Activated CD8-positive, alpha-beta T cell treated with anti-CD3 and anti-CD28 coated beads for 36 hours (primary cell): ENCODE measurements at places on chromosomes 13 and 19.

- no peaks in the 10 kb centered on the region for H3K36me3 ChIP-seq
- no peak overlapping the region for H3K4me3 ChIP-seq
- DNase-seq = no peak
- H3K27me3 ChIP-seq = peaks cover 4% of the 10 kb centered on the region
Observed at GRCh38 chr13:109698779-109699178, 87.6 kb downstream of the IRS2 start.

- no peak for DNase-seq
- no peak overlapping the region for H3K27ac ChIP-seq
- H3K36me3 ChIP-seq = no peaks in the 10 kb centered on the region
- H3K4me3 ChIP-seq = no peak overlapping the region
Observed at GRCh38 chr13:77386880-77387606, 60.1 kb upstream of the MYCBP2 start.

DNA sequence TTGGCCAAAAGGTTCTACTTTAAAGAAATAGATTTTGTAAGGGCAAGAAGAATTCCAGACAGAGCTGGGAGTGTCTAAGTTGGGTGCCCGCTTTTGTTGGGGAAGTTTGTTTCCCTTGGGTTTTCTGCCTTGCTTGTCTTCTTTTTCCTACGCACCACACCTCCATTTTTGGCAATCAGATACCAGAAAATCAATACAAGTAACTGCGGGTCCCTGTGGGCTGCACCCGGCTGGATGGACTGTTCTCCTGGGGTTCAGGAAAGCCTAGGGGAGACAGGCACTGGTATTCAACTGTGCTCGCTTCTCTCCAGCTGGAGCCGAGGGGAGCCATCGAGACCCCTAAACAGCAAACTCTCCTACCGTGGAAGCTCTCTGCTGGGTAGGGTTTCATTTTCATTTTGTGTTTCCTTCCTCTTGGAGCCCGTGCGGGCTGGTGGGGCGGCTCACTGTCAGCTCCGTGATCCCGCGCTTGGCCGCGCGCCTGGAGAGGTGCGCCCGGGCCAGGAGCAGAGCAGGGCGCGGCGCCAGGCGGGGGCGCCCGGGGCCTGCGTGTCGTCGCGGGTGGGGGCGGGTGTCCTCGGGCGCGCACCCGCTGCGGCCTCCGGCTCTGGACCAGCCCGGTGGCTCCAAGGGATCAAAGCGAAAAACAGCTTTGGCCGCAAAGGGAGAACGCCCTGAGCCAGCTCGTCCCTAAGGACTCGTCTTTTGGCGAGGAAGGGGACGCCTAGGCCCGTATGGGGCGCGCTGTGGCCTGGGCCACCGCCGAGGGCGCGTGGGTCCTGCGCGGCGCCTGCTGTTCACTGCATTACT is 347.2 kb downstream of the ZNF536 start:
- peak; percentile 20 for DNase-seq
- H3K4me1 ChIP-seq = no peaks in the 10 kb centered on the region
- peak overlapping the region; percentile 57 for H3K4me3 ChIP-seq
- H3K27ac ChIP-seq = no peak overlapping the region

DNA sequence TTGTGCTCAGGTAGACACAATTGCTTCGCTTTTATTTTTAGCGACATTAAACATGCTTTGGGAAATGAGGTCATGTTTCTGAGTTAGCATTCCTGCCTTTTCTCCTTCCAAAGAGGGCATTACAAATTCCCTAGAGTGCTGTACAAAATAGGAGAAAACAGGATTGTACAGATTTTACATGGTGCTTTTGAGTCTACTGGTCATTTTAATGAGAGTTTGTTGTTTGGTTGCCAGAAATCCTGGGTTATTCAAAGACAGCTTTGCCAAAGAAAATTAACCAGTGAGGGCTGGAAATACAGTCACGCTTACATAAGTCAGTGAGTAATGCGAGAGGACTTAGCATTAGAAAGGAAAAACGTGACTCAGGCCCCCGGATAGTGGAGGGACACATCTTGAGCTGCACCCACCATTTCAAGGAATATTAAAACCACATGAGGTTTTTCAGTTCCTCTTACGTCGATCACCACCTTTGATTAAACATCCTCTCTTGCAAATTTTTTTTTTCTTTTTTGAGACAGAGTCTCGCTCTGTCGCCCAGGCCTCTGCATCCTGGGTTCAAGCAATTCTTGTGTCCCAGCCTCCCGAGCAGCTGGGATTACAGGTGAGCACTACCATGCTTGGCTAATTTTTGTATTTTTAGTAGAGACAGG is 55.4 kb downstream of the SACS start:
- H3K27me3 ChIP-seq = peaks cover 2% of the 10 kb centered on the region
- peak overlapping the region; percentile 63 for H3K27ac ChIP-seq
- H3K4me3 ChIP-seq = no peak overlapping the region
- peaks cover 51% of the 10 kb centered on the region for H3K4me1 ChIP-seq

- no peaks in the 10 kb centered on the region for H3K4me1 ChIP-seq
- H3K36me3 ChIP-seq = no peaks in the 10 kb centered on the region
- no peak overlapping the region for H3K27ac ChIP-seq
- no peak overlapping the region for H3K4me3 ChIP-seq
Observed at GRCh38 chr13:101942535-101943157, 459.2 kb downstream of the FGF14 start.

DNA sequence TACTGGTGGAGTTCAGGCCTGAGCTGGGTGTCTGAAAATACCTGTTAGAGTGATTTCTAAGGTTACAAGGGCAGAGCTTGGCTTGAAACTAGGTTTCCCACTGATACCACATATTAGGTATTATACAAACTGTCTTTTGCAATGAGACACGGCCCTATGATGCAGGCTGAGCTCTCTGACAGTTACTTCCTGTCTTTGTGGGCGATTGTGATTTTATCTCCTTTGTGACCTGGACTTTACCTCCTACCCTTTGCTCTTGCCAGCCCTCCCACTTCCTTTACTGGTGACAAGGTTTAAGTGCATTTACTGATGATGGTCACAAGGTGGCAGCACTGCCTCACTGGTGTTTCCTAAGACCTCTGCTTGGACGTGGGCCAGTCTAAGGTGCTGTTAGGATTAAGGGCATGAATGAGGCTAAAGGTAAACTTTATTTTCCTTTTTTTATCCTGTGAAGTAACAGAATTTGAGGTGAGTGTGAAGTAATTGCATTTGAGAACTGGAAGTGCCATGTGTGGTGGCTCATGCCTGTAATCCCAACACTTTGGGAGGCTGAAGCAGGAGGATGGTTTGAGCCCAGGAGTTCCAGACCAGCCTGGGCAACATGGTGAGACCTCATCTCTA is 7.7 kb upstream of the CXCL17 start:
- peaks cover 9% of the 10 kb centered on the region for H3K4me1 ChIP-seq
- no peak overlapping the region for H3K27ac ChIP-seq
- peak; percentile 91 for DNase-seq
- no peaks in the 10 kb centered on the region for H3K36me3 ChIP-seq
- no peak overlapping the region for H3K4me3 ChIP-seq

GRCh38 chr13:97300871-97301270 is 78.7 kb downstream of the MBNL2 start:
- peaks cover 3% of the 10 kb centered on the region for H3K36me3 ChIP-seq
- H3K27ac ChIP-seq = no peak overlapping the region
- H3K4me3 ChIP-seq = no peak overlapping the region
- H3K27me3 ChIP-seq = no peaks in the 10 kb centered on the region
- no peak for DNase-seq

DNA sequence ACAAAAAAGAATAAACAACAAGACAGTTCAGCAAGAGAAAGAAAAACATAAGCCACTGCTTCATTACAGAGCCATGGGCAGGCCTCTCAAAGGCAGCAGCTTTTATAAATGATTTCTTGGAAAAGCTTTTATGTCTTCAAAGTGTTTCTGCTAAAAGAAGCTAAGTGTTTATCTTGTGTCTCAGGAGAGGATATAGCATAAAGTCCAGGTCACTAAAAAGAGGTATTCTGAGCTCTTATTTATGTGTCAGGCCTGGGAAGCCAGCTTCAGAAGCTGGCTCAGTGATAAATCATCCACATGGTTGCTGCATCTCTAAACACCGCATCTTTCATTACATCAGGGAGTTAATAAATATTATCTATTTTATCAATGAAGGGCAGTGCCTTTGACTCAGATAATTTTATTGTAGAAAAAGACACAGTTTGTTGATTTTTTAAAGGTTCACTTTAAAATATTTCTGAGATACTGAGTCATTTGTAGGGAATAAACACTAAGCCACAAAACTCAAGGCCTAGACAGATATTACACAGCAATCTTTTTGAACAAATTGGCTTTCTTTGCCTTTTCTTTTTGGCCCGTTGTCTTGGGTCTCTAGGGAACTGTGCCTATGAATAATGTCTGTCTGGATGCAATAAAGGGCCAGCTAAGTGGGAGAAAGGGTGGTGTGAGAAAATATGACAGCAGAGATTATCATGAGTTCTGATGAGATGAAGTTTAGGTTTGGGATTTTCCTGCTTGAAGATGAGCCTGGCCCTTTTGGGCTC is 1086.6 kb downstream of the UQCRFS1 start:
- no peak for DNase-seq
- no peaks in the 10 kb centered on the region for H3K4me1 ChIP-seq
- no peak overlapping the region for H3K27ac ChIP-seq
- H3K36me3 ChIP-seq = no peaks in the 10 kb centered on the region
- no peak overlapping the region for H3K4me3 ChIP-seq

- H3K36me3 ChIP-seq = no peaks in the 10 kb centered on the region
- DNase-seq = no peak
- H3K27ac ChIP-seq = no peak overlapping the region
- no peaks in the 10 kb centered on the region for H3K4me1 ChIP-seq
- H3K4me3 ChIP-seq = no peak overlapping the region
Observed at GRCh38 chr19:18762125-18763023, 28.7 kb downstream of the COMP start.

- no peaks in the 10 kb centered on the region for H3K27me3 ChIP-seq
- H3K4me3 ChIP-seq = no peak overlapping the region
- no peak overlapping the region for H3K27ac ChIP-seq
Observed at GRCh38 chr13:63938851-63939250, 2523.2 kb upstream of the PCDH20 start.

GRCh38 chr13:91526543-91527033 is 128.2 kb downstream of the GPC5 start:
- no peaks in the 10 kb centered on the region for H3K4me1 ChIP-seq
- DNase-seq = no peak
- no peaks in the 10 kb centered on the region for H3K27me3 ChIP-seq
- H3K4me3 ChIP-seq = no peak overlapping the region

GRCh38 chr19:42121656-42122069 is 10.6 kb downstream of the POU2F2 start:
- no peaks in the 10 kb centered on the region for H3K27me3 ChIP-seq
- H3K4me1 ChIP-seq = peaks cover 68% of the 10 kb centered on the region
- peak; percentile 93 for DNase-seq
- H3K36me3 ChIP-seq = peaks cover 40% of the 10 kb centered on the region
- peak overlapping the region; percentile 78 for H3K4me3 ChIP-seq
- peak overlapping the region; percentile 96 for H3K27ac ChIP-seq

- DNase-seq = no peak
- no peak overlapping the region for H3K27ac ChIP-seq
- H3K36me3 ChIP-seq = no peaks in the 10 kb centered on the region
- H3K27me3 ChIP-seq = peaks cover 30% of the 10 kb centered on the region
- H3K4me3 ChIP-seq = no peak overlapping the region
- no peaks in the 10 kb centered on the region for H3K4me1 ChIP-seq
Observed at GRCh38 chr19:50199259-50199555, 4.2 kb upstream of the MYH14 start.

DNA sequence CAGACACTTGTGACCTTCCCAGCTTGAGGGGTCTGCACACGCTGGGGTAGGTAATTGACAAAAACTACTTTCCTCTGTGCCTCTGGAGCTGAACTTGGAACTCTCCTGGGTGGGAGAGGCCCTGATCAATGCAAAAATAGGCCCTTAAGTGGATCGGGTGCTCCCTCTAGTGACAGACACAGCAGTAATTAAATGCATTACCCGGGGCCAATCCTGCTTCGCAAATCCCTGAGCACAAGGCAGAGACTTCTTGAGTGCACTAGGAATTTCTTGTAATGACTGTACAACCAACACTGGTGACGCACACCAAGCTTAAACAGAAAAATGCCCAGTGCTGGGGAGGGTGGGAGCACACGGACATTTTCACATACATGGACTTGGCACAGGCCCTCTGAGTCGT is 10.6 kb upstream of the UBE2S start:
- H3K27ac ChIP-seq = no peak overlapping the region
- H3K27me3 ChIP-seq = no peaks in the 10 kb centered on the region
- peak; percentile 68 for DNase-seq
- no peak overlapping the region for H3K4me3 ChIP-seq

- no peak for DNase-seq
- no peaks in the 10 kb centered on the region for H3K27me3 ChIP-seq
- H3K4me1 ChIP-seq = peaks cover 15% of the 10 kb centered on the region
- H3K36me3 ChIP-seq = no peaks in the 10 kb centered on the region
- H3K4me3 ChIP-seq = no peak overlapping the region
Observed at GRCh38 chr19:39160889-39161672, 35.5 kb downstream of the PAK4 start.

DNA sequence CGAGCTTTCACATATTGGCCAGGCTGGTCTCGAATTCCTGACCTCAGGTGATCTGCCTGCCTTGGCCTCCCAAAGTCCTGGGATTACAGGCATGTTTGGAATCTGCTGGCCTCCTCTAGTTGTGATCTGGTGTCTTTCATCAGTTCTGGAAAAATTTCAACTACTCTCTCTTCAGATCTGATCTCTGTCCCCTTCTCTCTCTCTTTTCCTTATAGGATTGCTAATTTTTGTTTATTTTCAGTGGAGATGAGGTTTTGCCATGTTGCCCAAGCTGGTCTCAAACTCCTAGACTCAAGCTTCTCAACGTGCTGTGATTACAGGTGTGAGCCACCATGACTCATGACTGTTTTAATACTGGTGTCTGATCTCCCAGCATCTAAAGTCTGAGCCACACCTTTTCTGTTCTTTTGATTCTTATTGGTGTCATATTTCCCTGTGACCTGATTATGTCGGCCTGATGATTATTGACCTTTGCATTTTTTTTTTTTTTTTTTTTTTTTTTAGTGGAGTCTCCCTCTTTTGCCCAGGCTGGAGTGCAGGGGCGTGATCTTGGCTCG is 10.4 kb upstream of the NANOS2 start:
- no peak for DNase-seq
- no peak overlapping the region for H3K27ac ChIP-seq
- H3K36me3 ChIP-seq = no peaks in the 10 kb centered on the region
- H3K27me3 ChIP-seq = peaks cover 3% of the 10 kb centered on the region
- no peak overlapping the region for H3K4me3 ChIP-seq
- H3K4me1 ChIP-seq = peaks cover 14% of the 10 kb centered on the region

DNA sequence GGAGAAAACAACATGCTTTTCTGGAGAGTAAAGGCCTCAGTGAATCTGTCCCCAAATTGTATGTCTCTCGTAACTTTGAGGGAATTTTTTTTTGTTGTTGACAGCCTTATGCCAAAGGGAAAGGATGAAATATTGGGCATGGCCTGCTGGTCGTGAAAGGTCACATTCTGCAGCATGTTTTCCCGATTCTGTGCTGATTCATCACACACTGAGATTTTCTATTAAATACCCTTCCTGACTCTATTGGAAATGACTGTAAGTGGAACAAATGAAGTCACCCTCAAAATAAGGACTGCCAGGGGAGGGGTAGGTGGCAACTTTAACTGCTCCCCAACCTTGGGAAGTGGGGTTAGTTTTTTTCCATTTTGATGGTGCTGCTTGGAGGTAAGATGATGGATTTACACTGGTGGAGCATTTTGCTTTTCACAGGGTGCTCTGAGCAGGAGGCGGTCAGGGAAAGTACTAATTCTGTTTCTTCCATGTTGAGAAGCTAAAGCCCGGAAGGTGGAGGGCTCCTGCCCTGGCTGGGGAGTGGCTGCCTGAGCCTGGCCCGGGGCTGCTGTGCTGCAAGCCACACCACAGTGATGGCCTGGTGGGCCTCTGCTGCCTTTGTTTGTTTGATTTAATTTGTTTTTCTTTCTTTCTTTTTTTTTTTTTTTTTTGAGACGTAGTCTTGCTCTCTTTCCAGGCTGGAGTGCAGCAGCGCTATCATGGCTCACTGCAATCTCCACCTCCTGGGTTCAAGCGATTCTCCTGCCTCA is 116.8 kb upstream of the SPATA13 start:
- H3K27ac ChIP-seq = no peak overlapping the region
